ENCODE measurements at places on chromosomes 4 and X.

DNA sequence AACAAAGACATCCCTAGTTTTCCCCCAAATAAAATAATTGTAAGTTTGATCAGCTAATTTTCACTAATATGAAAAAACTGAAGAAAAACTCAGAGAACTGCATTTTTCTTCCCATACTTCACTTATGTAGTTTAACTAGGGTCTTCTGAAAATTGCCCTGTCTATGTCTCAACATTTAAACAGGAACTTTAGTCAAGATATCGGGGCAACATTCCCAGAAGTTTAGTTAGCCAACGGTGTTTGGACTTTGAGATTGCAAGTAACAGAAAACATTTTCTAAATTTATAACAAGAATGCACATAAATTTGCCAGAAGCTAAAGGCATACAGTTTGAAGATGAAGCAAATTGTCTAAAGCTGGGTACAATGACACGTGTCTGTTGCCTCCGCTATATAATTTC lies 201.1 kb downstream of the ARAP2 start:
- no peak for DNase-seq

DNA sequence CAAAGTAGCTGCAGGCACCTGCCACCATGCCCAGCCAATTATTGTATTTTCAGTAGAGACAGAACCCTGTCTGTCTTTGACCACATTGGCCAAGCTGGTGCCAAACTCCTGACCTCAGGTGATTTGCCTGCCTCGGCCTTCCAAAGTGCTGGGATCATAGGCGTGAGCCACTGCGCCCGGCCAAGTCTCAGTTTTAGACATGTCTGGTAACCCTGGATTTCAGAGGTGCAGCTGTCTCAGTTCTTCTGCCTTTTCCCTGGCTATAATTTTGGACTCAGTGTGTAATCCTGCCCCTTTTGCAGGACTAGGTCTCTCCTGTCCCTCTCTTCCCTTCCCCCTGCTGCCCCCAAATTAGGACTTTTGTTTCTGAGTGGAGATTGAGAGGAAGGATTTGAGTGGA lies 46.6 kb downstream of the FAM193A start:
- DNase-seq = no peak

DNA sequence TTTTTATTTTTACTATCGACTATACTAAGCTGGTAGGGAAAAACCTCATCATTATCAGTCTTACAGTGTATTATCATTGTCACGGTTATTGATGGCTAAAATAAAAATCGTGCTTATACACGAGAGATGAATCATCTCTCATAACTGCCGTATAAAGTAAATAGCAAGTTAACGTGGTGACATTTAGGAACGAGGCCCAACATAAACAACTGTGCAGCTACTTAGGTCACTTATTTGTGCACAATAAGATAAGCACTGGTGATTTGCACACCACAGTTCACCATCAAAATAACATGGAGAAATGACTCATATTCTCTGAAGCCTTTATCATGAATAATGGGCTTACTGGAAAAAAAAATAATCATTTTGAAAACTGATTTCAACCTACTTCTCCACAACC lies 482.0 kb upstream of the TENM3 start:
- no peak for DNase-seq

DNA sequence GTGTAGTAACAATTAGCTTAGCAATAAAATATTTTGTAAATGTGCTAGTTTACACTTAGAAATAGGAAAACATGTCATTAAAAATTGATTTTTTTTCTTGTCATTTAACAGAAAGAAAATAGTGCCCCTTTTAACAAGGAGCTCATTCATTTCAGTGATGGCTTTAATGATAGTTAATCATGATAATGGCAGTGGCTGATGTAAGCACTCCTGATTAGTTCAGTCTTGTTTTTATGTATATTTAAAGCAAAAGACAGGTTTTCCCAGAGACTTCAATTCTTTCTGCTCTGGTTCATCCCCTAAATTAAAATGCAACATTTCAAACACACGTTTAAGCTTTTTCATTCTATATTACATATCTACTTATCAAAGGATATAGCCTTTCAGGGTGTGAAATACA lies 1039.5 kb upstream of the PCDH7 start:
- DNase-seq = no peak

DNA sequence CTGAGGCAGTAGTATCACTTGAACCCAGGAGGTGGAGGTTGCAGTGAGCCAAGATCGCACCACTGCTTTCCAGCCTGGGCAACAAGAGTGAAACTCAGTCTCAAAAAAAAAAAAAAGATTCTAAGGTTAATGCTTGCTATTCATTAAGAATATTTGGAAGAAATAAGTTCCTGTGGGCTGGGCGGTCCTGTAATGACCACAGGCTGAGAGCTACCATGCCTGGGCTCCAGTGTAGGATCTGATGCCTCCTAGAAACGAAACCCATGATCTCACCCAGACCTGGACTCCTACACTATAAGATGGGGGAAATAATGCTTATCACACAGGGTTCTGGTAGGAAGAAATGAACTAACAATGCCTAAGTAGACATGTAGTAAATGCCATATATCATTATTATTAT lies 17.8 kb downstream of the TMEM192 start:
- DNase-seq = no peak

DNA sequence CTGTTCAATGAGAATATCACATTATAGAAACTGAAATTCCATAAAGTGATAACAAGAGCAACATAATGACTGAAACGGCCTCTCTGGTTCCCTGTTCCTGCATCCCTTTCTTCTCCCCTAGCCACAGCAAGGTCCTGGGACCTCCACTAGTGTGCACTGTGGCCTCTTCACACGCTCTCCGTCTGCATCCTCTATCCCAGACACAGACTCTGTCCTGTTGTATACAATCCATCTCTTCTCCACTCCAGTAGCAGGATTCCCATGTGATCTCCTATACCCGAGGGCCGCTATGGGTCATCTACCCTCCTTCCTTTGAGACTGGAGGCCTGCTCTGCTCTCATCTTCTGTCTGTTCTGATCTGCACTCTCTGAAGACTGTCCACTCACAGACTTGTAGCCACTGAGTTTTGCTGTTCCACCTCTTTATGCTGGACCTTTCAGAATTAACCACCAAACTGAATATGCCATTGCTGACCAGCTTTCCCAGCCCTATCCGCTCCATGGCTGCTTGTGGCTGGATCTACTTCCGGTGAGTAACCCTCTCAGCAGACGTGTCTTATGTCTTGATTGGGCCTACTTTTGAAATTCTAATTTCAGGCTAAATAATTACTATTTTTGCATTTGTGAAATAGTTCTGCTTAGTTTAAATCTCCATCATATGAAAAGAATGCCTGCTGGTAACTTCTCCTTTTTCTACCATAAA lies 105.1 kb upstream of the NAP1L5 start:
- DNase-seq = no peak

- no peak for DNase-seq
Observed at GRCh38 chr4:26124753-26125321, 196.0 kb upstream of the RBPJ start.

GRCh38 chr4:61143461-61143860 lies 56.7 kb upstream of the ADGRL3 start:
- no peak for DNase-seq

- no peak for DNase-seq
Observed at GRCh38 chr4:40264497-40264896, 67.7 kb downstream of the RHOH start.

DNA sequence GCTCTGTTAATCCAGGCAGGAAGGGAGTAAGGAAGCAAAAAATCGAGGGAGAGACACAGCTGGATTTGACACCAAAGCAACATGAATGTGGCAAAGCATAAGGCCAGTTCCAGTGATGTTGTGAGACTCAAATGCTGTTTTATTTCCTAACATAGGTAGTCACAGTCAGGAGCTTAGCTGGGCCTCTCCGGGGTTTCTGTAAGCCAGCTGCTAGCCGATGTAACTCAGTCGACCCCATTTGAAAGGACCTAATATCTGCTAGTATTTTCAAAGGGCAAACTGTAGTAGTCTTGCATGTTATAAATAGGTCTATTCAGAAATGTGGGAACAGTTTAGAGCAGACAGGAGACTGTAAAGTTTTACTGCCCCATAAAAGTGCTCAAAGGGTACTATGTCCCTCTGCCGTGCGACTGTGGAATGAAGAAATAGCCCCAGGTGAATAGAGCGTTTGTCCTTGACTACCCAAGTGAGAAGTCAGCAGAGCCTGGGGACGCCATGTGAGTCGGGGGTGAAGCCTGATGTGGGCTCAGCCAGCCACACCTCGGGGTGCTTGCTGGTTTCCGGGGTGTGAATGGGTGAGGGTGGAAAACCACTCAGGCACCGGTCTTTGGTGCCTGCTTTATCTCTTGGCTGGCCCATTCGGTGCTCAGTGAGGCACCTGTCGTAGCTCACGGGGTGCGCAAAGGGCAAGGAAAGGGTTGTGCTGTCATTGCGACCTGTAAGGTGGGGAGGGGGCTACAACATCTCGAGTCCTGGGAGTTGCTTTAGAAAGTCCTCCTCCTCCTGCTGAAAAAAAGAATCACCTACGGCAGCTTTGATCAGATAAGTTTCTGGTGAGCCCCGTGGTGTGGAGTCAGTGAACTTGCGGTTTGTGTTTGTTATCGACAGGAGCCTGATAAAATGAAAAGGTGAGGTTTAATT lies 745 bp downstream of the TRIM2 start:
- no peak for DNase-seq

GRCh38 chrX:107741404-107741790 lies 34.2 kb downstream of the TSC22D3 start:
- DNase-seq = no peak

GRCh38 chr4:111512081-111512783 lies 633.0 kb upstream of the FAM241A start:
- no peak for DNase-seq

- no peak for DNase-seq
Observed at GRCh38 chr4:3753726-3754412, 12.3 kb upstream of the ADRA2C start.

Measured in breast epithelium (tissue), 4 donors.